ENCODE measurements at places on chromosomes 7 and 10.

DNA sequence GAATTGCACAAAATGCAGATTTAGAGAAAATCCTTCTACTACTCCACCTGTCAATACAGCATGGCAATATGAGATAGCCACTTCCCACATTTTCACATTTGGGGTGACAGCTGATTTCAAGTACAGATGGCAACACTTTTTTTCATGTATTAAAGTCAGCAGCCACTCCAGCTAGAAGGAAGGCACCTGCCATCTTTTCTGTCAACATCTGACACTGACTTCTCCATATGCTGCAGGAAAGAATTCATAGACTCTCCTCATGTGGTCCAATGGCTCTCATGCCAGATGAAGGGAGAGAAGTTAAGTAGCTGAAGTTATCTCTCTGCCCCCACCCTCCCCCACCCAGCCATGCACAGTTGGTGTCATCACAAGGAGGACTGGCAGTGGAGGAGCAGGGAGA is 912.0 kb downstream of the SORCS1 start:
- DNase-seq, result no peak

DNA sequence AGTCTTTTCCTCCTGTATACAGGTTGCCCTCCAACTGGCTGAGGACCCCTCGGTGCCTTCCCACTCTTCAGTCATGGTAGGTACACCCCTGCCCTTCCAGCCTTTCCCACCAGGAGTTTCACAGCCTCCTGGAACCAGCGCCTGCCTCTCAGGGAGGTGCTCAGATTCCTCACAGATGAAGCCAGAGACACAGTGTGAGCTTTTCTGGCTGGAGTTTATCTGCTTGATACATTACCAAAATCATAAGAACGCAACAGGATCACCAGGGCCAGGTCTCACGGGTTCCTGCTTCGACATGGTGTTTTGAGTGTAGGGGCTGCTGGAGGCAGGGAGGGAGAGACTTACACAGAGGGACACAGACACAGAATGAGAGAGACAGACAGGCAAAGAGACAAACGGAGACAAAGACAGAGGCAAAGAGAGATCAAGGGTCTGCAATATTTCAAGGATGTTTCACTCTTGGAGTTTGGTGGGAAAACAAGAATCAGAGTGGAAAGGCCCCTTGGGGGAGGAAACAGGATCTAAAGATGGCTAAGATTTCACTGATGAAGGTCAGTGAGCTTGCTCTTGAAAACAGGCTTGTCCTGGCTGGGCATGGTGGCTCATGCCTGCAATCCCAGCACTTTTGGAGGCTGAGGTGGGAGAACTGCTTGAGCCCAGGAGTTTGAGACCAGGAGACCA is 6.5 kb upstream of the INMT start:
- DNase-seq, result no peak

GRCh38 chr7:91343996-91344629 is 79.9 kb downstream of the FZD1 start:
- DNase-seq, result no peak

DNA sequence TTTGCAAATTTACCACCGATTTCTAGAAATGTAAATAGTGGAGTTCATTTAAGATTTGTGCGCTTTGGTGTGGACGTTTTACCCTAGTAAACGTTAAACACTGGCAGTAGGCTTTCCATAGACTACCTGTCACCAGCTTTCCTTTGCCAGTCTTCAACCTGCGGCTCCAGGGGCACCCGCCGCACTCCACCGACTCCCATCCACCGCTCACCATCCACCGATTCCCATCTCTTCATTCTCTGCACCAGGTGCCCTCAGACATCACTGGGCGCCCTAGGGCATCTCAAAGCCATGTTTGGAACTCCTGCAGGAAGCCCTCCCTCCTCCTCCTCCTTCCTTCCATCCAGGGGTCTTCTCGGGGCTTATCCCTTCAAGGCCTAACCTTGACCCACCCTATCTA is 1.4 kb upstream of the AP5Z1 start:
- no peak for DNase-seq

- no peak for DNase-seq
Measured at GRCh38 chr7:83001362-83002040, 161.2 kb downstream of the PCLO start.

DNA sequence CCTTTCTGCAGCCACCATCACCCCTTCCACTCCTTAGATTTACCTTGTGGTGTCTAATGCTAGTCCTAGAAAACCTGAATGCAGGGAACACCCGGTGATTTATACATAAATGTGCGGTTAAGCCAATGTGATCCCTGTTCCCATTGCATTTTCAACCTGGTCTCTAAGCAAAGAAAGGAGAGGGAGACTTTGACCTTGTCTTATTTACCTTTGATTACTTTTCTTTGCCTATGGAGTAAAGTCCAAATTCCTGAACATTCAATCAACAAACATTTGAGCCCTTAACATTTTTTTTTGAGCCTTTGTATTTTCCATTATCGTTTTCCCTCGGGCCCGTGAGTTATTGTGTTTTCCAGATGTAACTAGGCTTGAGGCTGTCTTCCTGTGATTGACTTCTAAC is 233.9 kb downstream of the ZNF248 start:
- DNase-seq, result no peak

- DNase-seq, result no peak
Measured at GRCh38 chr7:7698930-7699329, 19.5 kb downstream of the RPA3 start.

GRCh38 chr10:19961076-19962053 is 145.1 kb downstream of the PLXDC2 start:
- no peak for DNase-seq

DNA sequence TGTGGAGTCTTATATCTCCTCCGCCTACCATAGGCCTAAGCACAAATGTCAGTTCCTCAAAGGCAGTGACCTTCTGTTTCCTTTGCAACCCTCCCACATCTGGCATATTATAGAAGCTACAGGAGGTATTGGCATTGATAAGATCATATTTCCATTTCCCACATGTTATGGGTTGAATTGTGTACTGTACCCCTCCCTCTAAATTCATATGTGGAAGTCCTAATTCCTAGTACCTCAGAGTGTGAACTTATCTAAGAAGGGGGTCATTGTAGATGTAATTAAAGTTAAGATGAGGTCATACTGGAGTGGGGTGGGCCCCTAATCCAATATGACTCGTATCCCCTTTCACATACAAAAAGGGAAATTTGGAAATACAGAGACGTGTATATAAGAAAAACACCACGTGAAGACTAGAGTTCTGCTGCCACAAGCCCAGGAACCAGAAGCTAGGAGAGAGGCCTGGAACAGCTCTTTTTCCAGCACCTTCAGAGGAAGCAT is 6.1 kb upstream of the LAMB4 start:
- DNase-seq, result no peak

GRCh38 chr10:119166564-119166963 is 1.1 kb upstream of the SFXN4 start:
- no peak for DNase-seq

GRCh38 chr10:132804785-132805426 is 19.0 kb upstream of the NKX6-2 start:
- no peak for DNase-seq

GRCh38 chr7:33900501-33900900 is 4.8 kb upstream of the BMPER start:
- peak; percentile 63 for DNase-seq

GRCh38 chr7:143960813-143961610 is 6.4 kb downstream of the OR2F1 start:
- no peak for DNase-seq

DNA sequence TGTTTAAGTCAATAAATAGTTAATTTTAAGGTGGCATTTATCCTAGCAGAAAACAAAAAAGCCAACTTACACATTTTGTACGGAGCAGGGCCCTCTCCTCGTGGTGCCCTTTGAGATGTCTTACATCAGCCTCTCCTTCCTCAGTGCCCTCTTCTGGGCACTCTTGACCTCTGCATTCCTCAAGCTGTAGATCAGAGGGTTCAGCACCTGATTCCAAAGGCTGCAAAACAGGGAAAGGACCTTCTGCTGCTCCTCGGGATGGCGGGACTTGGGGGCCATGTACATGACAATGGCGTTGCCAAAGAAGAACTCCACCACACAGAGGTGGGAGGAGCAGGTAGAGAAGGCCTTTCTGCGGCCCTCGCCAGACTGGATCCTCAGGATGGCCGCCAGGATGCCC is 4.6 kb upstream of the OR2A14 start:
- no peak for DNase-seq

- DNase-seq, result no peak
Measured at GRCh38 chr10:97937928-97938327, 88.3 kb downstream of the GOLGA7B start.

DNA sequence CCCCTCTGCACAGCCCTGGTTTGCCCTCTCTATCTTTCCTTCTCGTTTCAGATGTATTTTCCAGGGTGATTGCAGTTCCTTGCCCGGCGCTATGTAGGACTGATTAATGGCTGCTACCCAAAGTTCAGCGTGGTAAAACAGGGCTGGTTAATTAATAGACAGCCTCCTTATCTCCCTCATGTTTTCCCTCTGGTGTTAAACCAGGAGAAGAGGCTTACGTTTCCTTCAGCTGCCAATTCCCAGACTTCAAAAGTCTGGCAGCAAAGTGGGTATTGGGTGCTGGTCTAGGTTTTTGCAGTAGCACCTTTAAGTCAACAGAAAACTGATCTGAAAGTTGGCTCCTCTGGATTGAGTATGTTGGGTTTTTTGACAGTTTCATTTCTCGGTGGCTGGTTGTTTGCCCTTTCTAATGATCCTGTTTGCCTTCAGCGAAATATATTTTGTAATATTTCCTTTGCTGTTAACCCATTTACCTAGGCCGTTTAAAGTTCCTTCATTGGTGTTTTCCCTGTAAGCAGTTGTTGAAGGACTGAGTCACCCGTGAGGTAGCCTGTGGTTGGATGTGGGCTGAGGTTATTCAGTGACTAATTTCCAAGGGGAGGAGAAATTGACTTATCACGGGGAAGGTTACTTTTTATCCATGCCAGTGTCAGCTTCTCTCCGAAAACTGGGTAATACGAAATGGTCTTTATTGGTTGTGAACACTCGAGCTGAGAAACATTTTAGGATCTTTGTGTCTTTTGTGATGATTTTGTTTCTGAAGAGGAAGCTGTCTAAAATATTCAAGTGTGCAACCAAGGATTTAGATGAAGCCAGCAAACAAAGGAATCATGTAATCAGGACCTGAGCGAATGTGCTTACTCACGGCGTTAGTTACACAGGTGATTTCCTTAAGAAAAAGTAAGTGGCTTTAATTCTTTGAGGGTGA is 257.2 kb downstream of the KIAA1217 start:
- DNase-seq, result peak; percentile 91

DNA sequence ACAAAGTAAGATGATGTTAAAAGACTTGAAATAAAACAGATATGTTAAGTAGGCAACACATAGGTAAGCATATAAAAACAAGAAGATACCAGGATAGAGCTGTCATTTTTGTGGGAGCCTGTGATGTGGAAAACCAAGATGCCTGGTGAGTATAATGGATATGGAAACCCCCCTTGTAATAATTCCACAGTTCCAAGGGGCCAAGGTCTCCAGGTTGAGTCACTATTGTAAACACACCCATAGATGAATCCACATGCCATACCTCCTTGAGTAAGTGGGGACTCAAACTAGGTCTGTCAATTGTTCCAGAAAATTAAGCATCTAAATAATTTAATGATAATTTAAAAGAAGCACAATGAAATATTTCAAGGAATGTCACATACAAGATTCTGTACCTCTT is 15.9 kb downstream of the CAV1 start:
- peak; percentile 42 for DNase-seq

DNA sequence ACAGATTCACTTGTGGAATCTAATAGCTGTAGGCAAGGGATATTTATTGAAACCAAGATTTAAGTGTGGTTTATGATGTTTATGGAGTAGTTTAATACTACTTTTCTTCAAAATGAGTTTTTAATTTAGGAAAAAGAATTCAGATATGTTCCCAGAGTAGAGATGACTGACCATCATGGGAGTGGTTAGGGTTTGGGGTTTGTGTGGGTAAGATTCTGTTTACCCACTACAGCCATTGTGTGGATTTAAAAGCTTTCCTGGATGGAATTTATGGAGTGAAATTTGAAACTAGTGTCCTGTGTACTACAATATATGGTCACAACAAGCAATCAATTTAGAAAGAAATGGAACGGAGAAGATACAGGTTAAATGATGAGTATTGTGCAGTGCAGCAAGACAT is 453.5 kb downstream of the AUTS2 start:
- no peak for DNase-seq
